ENCODE measurements at places on chromosomes 11 and 22.

DNA sequence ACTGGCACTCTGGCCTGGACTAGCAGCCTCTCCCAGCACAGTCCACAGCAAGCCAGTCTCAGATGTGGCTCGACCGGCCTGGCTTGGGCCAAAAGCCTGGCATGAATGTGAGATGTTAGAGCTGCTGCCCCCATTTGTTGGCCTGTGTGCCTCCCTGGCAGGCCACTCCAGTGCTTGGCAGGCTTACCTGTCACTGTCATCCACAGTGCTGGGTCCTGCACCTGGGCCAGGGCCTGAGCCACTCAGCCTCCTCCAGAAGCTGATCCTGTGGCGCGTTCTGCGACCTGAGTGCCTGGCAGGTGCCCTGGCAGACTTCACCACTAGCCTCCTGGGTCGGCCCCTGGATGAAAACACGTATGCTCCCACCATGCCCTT lies 36.1 kb downstream of the RRP8 start:
- DNase-seq, result no peak

GRCh38 chr11:126339863-126340434 lies 15.5 kb upstream of the ST3GAL4 start:
- no peak for DNase-seq

DNA sequence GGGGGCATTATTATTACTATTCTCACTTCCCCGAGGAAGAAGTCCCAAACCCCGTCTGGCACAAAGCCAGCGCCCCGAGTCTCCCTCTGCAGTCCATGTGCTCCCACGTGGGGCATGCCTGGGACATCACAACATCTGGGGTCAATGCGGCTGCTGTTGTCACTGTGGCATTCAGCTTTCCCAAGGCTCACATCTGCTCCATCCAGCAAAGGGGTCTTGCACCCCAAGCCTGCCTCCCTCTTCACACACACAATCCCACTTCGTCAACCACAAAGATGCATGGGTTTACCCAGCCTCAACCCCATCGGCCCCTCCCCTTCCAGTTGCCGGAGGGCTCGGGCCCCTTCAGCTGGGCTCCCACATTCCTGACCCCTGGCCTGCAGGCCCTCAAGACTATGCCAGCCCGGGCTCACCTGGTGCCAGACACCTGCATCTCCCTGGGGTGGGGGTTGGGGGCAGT lies 23.5 kb upstream of the RTN4R start:
- no peak for DNase-seq

GRCh38 chr11:8107642-8108041 lies 26.6 kb downstream of the TUB start:
- no peak for DNase-seq
